ENCODE measurements at places on chromosomes 11 and 22. TPM values are rescaled to one million over a fixed set of nuclear protein-coding genes. Genes with fewer than 3 reads are reported as not detected.

- no peak for DNase-seq
Measured at GRCh38 chr11:34509336-34509876, 4.2 kb downstream of the ELF5 start.

DNA sequence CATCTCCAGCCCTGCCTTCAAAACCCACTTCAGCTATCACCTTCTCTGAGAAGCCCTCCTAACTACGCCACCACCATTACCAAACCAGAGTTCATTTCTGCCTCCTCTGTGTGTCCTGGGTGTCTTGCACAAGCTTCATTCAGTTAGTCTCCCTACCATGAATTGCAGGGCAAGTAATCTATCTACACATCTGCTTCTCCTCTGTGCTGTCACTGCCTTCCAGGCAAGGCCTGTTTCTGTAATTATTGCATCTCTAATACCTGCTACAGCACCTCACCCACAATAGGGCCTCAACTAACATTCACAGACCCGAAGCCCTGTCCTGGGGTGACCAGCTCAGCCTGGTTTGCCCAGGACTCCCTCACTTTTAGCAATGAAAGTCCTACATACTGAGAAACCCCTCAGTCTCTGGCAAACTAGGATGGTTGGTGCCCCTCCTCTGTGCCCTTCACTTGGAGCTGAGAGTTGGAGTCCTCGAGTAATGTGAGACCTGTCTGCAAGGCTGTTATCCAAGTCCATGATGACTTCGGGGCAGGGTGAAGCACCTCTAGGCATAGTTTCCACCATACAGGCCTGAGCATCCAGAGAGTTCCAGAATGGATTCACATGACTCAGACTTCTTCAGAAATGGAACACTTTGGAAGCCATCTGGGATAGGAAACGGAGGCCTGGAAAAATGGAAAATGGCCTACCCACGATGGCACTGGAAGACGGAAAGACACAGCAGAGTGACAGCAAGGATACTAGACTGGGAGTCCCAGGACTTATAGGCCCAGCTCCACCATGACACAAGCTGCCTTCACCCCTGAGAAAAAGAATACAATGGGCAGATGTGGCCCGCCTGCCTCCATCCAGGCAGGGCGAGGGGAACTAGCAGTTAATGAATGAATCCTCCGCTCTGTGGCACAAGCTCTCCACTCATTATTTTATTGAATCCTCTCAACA is 269.3 kb downstream of the BUD13 start:
- DNase-seq: no peak

DNA sequence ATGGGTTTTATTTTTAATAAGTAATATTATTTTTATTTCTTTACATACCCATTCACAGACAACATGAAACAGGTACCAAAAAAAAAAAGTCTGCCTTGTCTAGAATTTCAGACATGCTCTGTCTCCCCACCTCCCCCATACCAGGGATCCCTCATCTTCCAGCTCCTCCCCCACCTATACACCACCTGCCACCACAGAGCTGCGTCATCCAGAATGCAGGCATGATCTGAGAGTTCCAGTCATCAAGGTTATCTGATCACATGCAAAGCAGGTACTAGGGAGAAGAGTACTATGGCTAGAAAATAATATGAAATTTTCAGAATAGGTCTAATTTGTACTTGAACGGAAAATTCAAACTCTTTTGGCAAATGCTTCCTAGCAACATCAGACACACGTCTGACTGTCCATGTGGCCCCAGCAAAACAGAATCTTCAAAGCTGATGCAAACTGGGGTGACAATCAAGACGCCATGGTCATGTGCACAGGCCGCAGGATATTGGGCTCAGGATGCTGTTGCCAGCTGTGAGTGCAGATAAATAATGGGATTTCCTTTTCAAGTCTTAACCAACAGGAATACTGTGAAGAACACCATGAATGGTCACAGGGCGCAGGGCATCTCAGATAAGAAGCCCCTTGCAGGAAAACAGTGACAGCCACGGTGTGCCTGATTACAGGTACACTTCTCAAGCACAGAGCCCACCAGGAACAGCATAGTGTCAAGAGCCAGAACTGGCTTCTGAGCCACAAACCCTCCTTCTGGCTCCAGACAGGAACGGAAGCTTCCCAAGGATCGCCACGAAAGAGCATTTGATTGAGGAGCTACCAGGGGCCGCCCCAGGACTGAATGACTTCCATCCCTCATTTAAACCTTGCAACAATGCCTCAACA is 169.5 kb downstream of the EFCAB6 start:
- DNase-seq: no peak

GRCh38 chr22:47053013-47053725 is 290.7 kb downstream of the TBC1D22A start:
- no peak for DNase-seq

- DNase-seq: no peak
Measured at GRCh38 chr11:124297921-124298320, 15.8 kb downstream of the OR8D1 start.

- DNase-seq: no peak
Measured at GRCh38 chr11:15841931-15842740, 514.2 kb downstream of the SOX6 start.

Gene LDHAL6A
- total RNA-seq: not detected

DNA sequence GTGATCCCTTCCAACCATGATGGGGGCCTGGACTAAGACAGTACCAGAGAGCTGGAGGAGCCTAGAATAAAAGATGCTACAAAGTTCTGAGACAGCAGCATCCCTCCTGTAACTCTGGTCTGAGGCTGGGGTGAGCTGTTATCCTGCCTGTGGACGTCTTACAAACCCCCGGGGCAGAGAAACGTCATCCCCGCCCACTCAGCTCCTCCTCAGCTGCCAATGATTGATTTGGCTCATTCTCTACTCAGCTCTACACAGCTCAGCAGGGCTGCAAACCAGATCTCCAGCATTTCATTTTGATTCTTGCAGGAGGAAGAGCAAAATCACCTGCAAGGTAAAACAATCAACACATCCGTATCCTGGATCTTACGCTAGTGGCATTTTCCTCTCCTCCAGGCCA is 55.5 kb downstream of the CSNK2A3 start:
- no peak for DNase-seq
